ENCODE measurements at places on chromosomes 6 and 20. TPM values are rescaled to one million over a fixed set of nuclear protein-coding genes. Genes with fewer than 3 reads are reported as not detected.

The UCKL1 gene
- 59.4 TPM for total RNA-seq

The FOXF2 gene
- total RNA-seq, result 0.08 TPM

The MTFR2 gene
- total RNA-seq, result 16.7 TPM

The ATAT1 gene
- total RNA-seq, result 10.3 TPM

The PDE10A gene
- not detected for total RNA-seq

The ZC3H12D gene
- total RNA-seq, result 42.5 TPM

The APOM gene
- total RNA-seq, result 1.8 TPM

The DTD1 gene
- total RNA-seq, result 50.7 TPM

The PRPH2 gene
- total RNA-seq, result 0.05 TPM

The SCRT2 gene
- total RNA-seq, result not detected

The SIRPB1 gene
- 0.34 TPM for total RNA-seq

The VSTM2L gene
- 0.33 TPM for total RNA-seq

The HAO1 gene
- not detected for total RNA-seq

The COL12A1 gene
- 0.40 TPM for total RNA-seq

The SCAND1 gene
- total RNA-seq, result 59.5 TPM

The UBD gene
- 3.3 TPM for total RNA-seq

The TTBK1 gene
- total RNA-seq, result 0.21 TPM

The SLC22A16 gene
- not detected for total RNA-seq

The KHDRBS2 gene
- not detected for total RNA-seq

The VWA7 gene
- 1.4 TPM for total RNA-seq

The RUNX2 gene
- total RNA-seq, result 37.0 TPM

The CRISP3 gene
- total RNA-seq, result not detected

The NR2E1 gene
- not detected for total RNA-seq

The TMEM63B gene
- 17.5 TPM for total RNA-seq

The FIG4 gene
- 6.4 TPM for total RNA-seq

The ZNFX1 gene
- 69.2 TPM for total RNA-seq

The BTNL2 gene
- not detected for total RNA-seq

The GFRA4 gene
- not detected for total RNA-seq

The RIPOR3 gene
- 0.21 TPM for total RNA-seq
